ENCODE measurements at places on chromosomes 3 and 15. TPM values are rescaled to one million over a fixed set of nuclear protein-coding genes. Genes with fewer than 3 reads are reported as not detected.

Gene RABL3
- 30.1 TPM for total RNA-seq

Gene MYRIP
- 6.6 TPM for total RNA-seq

Gene ITGA11
- 11.1 TPM for total RNA-seq

Gene SLC22A14
- total RNA-seq, result 0.19 TPM

DNA sequence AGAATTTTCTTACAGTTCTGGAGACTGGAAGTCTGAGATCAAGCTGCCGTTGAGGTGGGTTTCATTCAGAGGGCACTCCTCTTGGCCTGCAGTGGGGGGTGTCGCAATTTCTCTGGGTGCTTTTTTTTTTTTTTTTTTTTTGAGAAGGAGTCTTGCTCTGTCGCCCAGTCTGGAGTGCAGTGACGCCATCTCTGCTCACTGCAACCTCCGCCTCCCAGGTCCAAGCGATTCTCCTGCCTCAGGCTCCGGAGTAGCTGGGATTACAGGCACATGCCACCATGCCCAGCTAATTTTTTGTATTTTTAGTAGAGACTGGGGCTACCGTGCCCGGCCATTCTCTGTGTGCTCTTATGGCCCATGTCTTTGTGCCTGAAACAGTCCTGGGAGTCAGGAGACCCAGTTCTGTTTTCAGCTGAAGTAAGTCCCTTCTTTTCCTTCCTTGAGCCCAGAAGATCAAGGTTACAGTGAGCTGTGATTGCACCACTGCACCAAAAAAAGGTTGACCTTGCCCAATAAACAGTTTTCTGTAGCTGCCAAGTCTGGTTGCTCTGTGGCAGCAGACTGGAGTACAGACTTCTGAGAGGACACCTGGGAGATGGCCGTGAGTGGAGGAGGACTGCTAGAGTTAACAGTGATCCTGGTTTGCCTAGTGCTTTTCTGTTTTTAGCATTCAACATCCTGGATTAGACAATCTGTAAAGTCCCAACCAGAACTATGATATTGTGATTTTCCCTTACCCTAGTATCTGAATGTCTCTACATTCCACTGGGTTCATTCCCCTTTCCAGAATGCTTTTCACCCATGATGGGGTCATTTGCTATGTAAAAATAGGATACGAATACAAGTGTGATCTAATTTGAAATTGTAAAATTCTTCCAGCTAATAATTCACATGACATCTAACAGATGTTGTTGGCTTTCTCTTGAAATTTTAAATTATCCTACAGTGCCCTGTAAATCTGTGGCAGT lies 76.6 kb upstream of the RNF7 start:
- no peak for DNase-seq

GRCh38 chr15:39251413-39252133 lies 329.3 kb upstream of the THBS1 start:
- no peak for DNase-seq

GRCh38 chr3:169744366-169745054 lies 20.4 kb downstream of the TERC start:
- no peak for DNase-seq

GRCh38 chr3:170058127-170058526 lies 20.3 kb downstream of the GPR160 start:
- DNase-seq, result no peak

DNA sequence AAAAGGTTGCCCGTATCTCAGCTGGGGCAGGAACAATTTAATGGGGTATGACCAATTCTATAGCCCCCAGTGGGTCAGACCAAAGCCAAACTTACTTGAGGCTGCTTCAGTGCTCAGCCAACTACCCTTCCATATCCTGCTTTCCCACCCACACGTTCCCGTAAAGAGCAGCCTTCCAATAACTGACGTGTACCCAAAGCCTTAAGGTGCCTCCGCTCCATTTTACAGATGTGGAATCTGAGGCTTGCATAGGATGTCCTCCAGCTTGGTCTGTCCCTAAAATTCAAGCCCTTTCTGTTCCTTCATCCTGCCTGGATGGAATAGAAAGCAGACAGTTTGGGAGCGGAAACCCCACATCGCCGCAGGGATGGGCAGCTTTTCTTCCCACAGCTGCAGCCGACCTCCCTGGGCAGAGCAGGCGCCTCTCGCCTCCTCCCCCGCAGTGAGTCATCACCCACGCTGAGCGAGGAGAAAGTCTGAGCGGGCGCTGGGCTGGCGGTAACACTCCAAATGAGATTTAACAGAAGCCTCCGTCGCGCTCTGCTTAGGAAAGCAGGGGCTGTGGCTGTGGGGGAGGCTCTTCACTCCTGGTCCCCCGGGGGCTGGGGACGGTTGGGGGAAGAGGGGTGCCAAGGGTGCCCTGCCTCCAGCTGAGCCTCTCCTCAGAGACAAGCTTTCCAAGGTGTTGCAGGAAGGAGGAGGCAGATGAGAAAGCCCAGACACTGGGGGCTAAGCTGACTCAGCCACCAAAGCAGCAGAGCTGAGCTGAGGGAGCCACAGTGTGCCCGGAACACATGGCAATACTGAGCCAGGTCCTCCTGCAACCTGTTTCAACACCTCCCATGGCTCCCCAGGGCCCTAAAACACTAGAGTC lies 57.8 kb upstream of the HRH1 start:
- DNase-seq, result peak; percentile 85

DNA sequence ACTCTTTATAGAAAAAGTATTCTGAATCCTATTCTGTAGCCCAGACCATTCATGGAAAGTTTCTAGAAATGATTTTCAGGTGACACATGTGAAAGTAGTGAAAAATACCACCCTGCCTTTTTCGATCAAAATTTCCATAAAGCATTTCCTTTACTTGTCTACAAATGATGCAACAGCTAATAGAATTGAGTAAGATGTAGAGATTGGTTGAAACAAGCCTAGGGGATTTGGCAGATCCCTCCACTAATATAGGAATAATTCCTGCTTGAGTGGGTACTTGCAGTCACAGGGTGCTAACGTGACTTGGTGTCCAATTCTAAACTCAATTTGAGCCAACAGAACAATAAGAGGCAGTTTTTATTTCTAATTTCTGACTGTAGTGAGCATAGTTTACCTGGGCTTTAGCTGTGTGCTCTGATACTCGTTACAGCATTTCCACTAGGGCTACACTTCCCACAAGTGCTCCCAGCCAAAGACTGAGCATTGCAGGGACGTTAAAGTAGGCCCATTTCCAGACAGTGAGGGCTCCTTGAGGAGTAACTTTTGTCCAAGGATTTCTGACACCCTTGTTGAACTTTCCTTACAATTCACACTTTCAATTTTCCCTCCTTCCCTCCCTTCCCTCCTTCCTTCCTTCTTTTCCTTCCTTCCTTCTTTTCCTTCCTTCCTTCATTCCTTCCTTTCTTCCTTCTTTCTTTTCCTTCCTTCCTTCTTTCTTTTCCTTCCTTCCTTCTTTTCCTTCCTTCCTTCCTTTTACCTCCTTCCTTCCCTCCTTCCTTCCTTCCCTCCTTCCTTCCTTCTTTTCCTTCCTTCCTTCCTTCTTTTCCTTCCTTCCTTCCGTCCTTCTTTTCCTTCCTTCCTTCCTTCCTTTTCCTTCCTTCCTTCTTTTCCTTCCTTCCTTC lies 53.9 kb upstream of the TP63 start:
- DNase-seq, result no peak

- DNase-seq, result no peak
These were observed 123.2 kb upstream of the GOLGA8J start for GRCh38 chr15:29959384-29960137.

All from kidney (tissue), 22 donors.